ENCODE measurements at places on chromosomes 6 and 20. TPM values are rescaled to one million over a fixed set of nuclear protein-coding genes. Genes with fewer than 3 reads are reported as not detected.

SMOC2 gene
- not detected for polyA plus RNA-seq

- no peak for DNase-seq
Measured at GRCh38 chr6:16683641-16684194, 77.5 kb downstream of the ATXN1 start.

- DNase-seq: no peak
Measured at GRCh38 chr6:167643223-167643622, 183.5 kb upstream of the AFDN start.

GRCh38 chr6:15132167-15132566 is 113.7 kb upstream of the JARID2 start:
- DNase-seq: no peak

HCRTR2 gene
- polyA plus RNA-seq: not detected

- DNase-seq: no peak
Measured at GRCh38 chr6:83601119-83601518, 88.8 kb downstream of the PRSS35 start.

- DNase-seq: peak; percentile 92
Measured at GRCh38 chr20:31543966-31544598, 29.8 kb downstream of the HM13 start.

- no peak for DNase-seq
Measured at GRCh38 chr6:70874181-70874913, 82.5 kb downstream of the B3GAT2 start.

DSTN gene
- 414 TPM for polyA plus RNA-seq

SLC22A1 gene
- polyA plus RNA-seq: 0.10 TPM

DNA sequence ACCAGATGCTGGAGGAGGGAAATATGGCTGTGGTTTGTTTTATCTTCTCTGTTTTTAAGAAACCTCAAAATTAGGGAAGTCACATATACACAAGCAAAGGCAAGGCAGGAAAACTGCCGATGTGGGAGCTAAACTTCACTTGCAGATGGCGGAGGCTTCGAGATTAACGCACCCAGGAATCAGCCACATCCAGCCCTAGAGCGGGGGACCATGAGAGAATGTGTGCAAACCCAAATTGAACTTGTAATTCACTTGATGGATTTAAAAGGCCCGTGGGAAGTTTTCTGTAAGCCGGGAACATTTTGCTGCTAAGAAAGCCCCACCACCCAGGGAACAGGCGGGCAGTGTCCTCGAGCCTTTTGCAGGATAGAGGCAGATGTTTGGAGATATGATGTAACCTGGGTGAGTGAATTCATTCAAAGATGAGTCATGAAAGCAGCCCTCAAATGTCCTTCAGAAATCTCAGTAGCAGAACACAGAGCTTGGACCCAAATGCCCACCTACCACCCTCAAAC is 39.9 kb downstream of the PREX1 start:
- DNase-seq: no peak

TRIM15 gene
- polyA plus RNA-seq: not detected

GRCh38 chr6:20227350-20227749 is 15.1 kb upstream of the MBOAT1 start:
- no peak for DNase-seq

GRCh38 chr6:52306972-52307870 is 22.7 kb upstream of the MCM3 start:
- no peak for DNase-seq

C6orf118 gene
- not detected for polyA plus RNA-seq

DNA sequence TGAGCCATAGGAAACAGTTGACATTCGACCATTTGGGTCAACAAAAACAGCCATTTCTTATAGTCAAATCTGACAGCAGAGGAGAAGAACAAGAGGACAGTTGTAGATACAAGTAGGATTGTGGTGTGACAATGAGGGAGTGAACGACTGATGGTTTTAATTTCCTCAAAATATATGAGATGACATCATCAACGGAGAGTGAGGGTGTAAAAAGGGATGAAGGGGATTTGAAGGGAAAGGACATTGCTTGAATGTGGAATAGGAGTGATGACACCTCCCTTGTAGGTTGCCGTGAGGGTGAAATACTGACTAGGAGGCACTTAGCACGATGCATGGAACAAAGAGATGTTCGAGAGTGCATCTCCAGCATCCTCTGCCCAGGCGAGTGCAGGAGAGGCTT is 499.8 kb upstream of the CHD6 start:
- DNase-seq: no peak

PLN gene
- polyA plus RNA-seq: 0.14 TPM

GRCh38 chr6:12418946-12419345 is 128.8 kb downstream of the EDN1 start:
- no peak for DNase-seq

SIRPA gene
- 27.7 TPM for polyA plus RNA-seq

GRCh38 chr6:22247916-22248482 is 48.8 kb downstream of the PRL start:
- no peak for DNase-seq

- DNase-seq: peak; percentile 57
Measured at GRCh38 chr20:5191829-5192569, 65.2 kb downstream of the CDS2 start.

FAM83C gene
- not detected for polyA plus RNA-seq

- no peak for DNase-seq
Measured at GRCh38 chr20:44516491-44516890, 5.4 kb downstream of the SERINC3 start.

CD93 gene
- polyA plus RNA-seq: 0.02 TPM

- DNase-seq: no peak
Measured at GRCh38 chr6:134289204-134289575, 28.7 kb downstream of the SGK1 start.

- DNase-seq: peak; percentile 78
Measured at GRCh38 chr6:15148356-15148946, 97.4 kb upstream of the JARID2 start.

CLPSL1 gene
- polyA plus RNA-seq: not detected

DNA sequence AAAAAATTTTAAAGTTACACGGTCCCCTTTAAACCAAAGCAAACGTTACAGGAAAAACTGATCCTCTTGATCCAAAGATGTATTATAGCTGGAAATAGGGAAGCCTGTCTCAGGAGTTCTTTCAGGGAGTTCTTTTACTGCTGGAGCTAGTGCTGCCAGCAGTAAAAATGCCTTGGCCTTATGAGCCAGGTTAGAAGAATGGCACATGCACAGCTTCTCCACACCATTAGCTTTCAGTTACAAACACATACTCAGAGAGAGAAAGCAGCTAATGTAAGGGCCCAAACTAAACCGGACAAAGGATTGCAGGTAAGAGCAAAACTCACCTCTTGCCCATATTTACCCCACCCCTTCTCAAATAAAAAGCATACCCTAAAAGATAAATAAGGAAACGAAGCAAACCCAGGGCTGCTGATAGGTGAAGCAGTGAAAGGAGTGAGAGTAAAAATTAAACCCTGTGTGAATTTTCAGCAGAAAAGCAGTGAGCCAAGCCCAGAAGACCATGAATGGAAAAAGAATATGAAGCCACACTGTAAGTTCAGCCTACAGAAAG is 19.0 kb downstream of the TBC1D20 start:
- no peak for DNase-seq

DNA sequence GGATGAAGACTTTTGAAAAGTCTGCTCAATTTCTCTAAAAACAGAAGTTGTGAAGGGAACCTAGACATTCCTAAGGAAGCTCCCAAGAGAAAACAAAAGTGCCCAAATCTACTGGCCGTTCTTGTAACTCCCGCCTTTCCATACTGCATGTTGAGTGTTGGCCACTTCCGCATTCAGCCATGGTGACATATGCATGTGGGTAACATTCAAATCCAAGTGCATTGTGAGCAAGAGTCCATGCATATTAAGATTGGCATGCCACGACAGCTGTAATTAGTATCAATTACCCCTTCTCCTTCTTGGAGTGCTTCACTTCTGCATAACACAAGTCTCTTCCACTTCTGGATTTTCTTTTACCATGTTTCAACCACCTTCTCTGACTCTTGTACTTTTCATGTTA is 8.4 kb downstream of the SLC35D3 start:
- no peak for DNase-seq

DNA sequence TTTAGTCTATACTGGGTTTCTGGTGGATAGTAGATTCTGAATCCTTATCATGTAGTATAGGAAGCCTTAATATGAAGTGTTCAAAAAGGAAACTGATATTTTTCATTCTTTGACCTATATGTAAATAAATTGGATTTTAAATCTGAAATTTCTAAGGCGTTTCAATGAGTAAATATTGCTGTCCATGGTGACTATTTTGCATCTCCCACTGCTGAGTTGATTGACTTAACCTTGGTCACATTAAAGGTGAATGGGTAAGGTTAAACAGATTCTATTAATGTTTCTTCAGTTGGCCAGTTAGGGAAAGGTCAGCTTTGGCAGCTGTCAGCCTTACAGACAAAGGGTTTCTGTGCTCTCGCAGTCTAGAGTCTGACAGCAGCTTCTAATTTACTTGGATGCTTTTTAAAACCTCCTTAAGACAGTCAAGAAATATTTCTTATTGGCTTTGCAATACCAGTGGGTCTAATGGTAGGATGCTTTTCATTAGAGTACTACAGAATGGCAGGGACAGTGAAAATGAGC is 24.8 kb downstream of the PRIM2 start:
- DNase-seq: no peak

GRCh38 chr6:166707045-166707444 is 80.0 kb upstream of the RPS6KA2 start:
- DNase-seq: no peak

NKAIN2 gene
- not detected for polyA plus RNA-seq

DNA sequence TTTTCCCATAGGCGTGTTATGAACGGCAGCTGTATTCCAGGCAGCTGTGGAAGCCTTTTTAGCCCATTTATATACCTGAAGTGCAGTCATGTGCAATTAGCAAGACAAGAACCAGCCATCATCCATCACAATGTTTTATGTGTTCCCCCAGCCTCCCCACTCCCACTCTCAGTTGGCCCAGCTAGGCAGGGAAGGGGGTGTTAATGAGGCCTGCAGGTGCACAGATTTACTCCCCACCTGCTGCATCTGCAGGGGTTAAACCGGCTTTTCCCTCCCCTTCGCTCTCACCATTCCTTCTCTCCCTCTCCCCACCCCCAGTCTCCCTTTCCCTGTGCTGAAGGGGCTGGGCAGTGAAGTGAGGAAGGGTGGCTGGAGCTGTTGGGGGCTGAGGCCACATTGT is 149.8 kb upstream of the AKAP12 start:
- no peak for DNase-seq

- DNase-seq: no peak
Measured at GRCh38 chr6:129416337-129416990, 293.5 kb downstream of the ARHGAP18 start.

DNA sequence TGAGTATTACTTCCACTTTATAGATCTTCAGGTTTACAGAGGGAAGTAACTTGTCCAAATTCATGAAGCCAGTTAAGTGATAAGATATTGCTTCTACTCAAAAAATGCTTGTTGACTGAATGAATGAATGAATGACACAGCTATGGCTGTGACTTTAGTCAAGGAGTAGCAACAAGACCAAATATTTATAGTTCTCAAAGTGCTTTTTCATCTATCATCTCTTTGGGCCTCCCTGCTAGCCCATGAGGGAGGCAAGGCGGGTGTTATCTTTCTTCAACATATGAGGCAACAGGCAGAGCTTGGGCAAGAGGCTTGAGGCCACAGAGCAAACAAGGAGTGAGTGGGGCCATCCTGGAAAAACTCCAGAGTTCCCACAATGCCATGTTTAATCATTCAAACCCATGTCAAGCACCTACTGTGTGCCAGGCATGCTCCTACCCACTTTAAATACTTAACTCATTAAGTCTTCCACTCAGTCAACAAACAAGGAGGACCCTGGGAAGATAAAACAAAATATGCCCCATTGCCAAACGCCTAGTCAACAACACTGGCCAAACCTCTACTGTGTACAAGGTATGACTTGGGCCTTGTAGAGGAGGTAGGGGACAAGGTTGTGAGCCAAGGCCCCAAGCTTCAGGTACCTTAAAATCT is 15.9 kb downstream of the BCL2L1 start:
- DNase-seq: no peak
